Effector memory CD8-positive, alpha-beta T cell (primary cell): ENCODE measurements at places on chromosomes 11 and 22.
A peak's percentile ranks its signal among the peaks of the same experiment; 100 is the strongest.

- DNase-seq, result no peak
Measured at GRCh38 chr11:8071616-8072581, 9.1 kb upstream of the TUB start.

DNA sequence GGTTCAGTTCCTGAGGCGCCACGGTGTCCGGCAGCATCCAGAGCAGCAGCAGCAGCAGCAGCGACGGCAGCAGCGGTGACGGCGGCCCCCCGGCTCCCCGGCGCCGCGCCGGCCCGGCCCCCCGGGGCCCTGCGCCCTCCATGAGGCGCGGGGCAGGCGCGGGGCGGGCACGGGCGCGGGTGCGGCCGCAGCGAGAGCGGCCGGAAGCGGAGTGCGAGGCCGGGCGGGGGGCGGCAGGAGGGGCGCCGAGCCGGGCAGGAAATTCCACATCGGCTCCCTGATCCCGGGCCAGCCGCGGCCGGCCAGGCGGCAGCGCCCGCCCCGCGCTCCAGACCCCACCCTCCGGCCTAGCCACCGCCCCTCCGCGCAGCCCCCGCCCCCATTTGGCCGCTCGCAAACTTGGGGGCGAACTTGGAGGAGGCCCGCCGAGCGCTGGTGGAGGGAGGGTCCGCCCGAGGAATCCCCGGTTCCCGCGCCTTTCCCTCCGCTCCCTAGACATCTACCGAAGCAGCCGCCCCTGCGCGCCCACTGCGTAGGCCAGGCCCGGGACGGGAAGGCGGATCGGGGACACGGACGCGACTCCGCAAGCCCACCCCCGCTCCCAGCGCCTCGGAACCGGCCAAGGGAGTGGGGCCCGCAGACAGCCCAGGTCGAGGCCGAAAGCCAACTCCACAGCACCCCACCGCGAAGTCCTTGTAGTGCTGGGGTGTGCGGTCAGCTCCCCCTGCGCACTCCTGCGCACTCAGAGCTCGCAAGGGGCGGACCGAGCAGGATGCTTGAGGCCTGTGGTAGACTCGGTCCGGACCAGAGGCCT lies at the start of gene SCARF2:
TSS of gene SCARF2 (minus strand) at position 213 of the 814 bp plus-strand sequence. CDS start at position 142, 71 bp downstream.
- no peak for DNase-seq

DNA sequence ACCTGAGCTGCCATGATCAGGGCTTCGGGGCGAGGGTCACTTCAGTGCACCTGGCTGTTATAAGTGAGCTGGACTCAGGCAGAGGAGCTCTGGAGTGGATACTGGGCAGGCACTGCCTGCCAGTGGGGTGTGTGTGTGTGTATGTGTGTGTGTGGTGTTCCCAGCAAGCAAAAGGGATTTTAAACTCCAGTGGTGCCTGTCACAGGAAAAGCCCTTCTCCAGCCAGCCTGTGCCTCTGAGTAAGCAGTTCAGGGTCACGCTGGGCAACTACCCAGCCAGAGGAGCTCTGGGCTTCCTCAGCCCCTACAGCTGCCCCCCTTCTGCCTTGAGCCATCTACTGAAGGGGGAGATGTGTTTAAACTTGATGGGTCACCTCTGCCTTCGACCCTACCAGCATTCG lies 109.0 kb downstream of the OSBP2 start:
- DNase-seq, result no peak

DNA sequence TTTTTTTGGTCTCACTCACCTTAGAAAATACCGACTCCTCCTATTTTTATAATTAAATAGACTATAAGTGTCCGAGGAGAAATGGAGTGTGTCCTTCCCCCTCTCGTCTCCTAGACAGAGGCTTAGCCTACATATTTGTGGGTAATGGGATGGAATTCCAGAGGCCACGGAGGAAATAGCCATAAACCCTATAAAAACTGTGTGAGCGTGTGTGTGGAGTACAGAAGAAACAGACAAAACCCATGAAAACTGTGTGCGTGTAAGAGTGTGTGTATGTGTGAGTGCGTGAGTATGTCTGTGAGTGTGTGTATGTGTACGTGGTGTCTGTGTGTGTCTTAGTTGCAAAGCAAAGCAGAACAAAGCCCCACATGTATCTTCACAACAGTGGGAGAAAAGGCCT lies 883.5 kb downstream of the OPCML start:
- DNase-seq, result no peak

GRCh38 chr11:119619665-119620064 lies 109.3 kb downstream of the NECTIN1 start:
- no peak for DNase-seq

DNA sequence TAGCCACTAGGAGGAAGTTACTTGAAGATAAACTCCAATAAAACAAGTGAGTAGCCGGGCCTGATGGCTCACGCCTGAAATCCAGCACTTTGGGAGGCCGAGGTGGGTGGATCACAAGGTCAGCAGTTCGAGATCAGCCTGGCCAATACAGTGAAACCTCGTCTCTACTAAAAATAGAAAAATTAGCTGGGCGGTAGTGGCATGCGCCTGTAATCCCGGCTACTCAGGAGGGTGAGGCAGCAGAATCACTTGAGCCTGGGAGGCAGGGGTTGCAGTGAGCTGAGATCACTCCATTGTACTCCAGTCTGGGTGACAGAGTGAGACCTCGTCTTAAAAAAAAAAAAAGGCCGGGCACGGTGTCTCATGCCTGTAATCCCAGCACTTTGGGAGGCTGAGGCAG lies 34.0 kb upstream of the CLPB start:
- no peak for DNase-seq

GRCh38 chr11:97567801-97568200 lies 1178.0 kb downstream of the JRKL start:
- no peak for DNase-seq

DNA sequence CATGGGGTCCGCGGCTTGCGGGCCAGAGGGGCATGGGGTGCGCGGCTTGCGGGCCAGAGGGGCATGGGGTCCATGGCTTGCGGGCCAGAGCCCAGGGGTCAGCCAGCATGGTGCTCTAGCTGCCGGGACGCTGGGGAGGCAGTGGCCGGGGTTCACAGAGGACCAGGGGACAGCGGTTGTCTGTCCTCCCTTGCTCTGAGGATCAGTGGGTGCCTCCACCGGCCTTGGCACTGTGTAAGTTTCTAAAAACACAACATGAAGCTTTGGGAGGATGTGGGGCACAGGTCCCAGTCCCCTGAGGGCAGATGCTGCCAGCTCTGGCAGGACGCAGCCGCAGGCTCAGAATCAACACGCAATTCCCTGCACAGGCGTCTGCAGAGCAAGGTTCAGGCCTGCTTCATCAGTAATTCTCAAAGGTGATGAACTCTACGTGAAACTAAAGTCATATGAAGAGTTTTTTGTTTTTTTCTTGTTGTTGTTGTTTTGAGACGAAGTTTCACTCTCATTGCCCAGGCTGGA lies 3.0 kb downstream of the MLC1 start:
- DNase-seq, result no peak

DNA sequence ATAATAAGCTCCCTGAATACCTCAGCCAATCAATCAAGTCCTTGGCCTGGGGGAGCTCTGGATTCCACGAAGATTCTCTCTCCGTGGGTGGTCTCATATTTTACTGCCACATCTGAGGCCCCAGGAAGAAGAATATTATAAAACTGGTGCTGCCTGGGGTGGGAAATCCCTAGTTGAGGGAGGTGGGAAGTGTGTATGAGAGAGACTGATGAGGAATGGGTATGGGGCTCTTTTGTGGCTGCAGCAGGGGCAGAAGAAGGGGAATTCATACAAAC lies 71.5 kb downstream of the SYN3 start:
- DNase-seq, result no peak

- DNase-seq, result peak; percentile 16
Measured at GRCh38 chr11:68340784-68341556, 28.6 kb downstream of the LRP5 start.

GRCh38 chr22:33044112-33044511 lies 14.1 kb downstream of the SYN3 start:
- DNase-seq, result no peak

GRCh38 chr22:19667872-19668740 lies 46.2 kb upstream of the SEPTIN5 start:
- no peak for DNase-seq

- no peak for DNase-seq
Measured at GRCh38 chr11:7571640-7572000, 57.8 kb downstream of the PPFIBP2 start.

DNA sequence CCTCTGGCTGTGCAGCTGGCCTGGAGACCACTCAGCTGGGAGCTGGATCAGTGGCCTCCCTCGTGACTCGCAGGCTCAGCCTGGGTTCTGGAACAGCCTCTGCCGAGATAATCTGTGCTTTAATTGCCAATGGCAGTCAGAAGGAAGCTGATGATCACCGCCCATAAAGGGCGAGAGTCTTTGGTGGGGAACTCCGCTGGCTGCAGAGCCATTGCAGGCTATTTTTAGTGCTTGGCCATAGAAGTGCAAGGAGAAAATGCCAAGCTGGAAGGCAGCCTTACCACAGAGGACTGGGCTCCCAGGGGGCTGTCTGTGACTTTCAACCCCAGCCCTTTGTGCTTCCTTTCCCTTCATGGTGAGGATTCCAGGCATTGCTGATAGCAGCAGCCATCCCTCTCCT lies 62.2 kb upstream of the TENM4 start:
- no peak for DNase-seq

DNA sequence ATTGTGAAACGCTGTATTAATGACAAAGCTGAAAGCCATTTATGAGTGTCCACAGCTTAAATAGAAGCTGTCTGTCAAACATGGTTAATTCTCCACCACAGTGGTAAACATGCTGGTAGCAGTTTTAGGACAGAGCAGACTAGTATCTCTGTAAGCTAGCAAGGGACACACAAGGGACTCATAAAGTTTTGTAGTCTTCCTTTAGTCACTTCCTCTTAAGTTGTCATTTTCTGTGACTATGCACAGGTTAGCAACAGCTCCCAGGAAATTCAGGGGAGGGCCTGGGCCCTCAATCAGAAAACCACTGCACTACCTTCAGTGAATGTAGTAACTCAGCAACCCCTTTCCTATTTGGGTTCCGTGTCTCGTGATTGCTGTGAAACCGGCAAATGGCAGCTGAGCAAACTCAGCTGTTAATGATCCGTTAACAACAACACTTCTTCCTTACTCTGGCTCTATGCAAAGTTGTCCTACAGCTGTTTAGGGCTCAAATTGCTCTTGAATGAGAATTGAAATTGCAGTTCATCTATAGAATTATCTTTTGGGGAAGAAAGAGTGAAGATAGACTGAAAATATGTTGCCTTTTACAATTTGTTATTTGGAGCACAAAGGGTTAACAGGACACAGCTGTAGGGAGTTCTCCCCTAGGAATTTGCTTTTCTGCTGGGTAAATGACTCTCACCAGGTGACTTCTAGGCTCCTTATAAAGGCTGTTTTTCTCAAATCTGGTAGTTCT lies at the start of gene MMP26:
TSS of gene MMP26 (plus strand) at position 731 of the 736 bp plus-strand sequence.
- DNase-seq, result no peak

DNA sequence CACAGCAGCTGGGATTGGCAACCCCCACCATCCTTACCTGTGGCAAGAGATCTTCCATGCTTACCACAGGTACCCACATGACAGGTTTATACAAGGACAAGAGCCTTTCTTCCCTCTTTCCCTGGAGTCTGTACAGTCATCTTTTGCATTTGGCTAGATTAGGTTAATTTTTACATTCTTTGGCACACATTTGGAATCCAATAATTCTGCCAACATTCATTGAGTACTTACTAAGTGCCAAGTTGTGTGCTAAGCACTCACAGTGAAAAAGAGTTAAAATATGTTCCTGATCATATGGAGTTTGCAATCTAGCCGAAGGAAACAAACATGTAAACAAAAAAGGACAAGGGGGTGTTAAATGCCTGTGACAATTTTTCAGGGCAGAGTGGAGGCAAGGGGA lies 50.0 kb upstream of the OPCML start:
- no peak for DNase-seq

DNA sequence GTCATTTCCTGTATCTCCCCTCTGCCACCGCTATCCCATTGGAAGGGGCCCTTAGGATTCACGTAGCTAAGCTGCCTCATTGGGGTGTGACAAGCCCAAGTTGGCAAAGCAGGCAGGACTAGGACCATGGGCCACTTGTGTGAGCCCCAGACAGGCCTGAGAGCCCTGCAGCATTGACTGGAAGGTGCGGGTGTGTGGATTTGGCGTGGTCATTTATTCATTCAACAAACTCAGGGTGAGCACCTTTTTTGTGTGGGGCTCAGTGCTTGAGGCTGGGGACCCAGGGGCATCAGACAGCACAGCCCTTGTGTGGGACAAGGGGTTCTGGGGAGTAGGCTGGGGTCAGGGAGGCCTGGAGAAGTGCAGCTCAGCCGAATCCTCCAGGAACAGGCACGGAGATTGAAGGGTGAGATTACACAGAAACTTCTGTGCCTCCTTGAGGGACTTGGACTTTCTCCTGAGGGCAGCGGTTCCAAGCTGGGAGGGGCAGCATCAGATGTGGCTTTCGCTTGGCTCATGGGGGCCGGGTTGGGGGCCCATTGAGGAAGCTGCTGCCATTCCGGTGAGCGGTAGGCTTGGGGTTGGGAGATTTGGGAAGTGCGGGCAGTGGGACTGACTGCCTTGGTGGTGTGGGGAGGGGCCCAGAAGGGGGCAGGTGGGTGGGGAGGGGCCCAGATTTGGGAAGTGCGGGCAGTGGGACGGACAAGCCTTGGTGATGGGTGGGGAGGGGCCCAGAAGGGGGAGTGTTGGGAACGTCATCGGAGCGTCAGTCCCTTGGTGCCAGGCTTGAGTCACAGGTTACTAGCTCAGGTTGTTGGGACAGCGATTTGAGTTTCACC lies 11.9 kb downstream of the MGAT3 start:
- no peak for DNase-seq

GRCh38 chr11:112968941-112969713 lies 7.9 kb downstream of the NCAM1 start:
- no peak for DNase-seq

- DNase-seq, result peak; percentile 57
Measured at GRCh38 chr11:61947486-61948210, 2.5 kb upstream of the BEST1 start.

GRCh38 chr11:79466411-79466810 lies 25.6 kb upstream of the TENM4 start:
- DNase-seq, result no peak

DNA sequence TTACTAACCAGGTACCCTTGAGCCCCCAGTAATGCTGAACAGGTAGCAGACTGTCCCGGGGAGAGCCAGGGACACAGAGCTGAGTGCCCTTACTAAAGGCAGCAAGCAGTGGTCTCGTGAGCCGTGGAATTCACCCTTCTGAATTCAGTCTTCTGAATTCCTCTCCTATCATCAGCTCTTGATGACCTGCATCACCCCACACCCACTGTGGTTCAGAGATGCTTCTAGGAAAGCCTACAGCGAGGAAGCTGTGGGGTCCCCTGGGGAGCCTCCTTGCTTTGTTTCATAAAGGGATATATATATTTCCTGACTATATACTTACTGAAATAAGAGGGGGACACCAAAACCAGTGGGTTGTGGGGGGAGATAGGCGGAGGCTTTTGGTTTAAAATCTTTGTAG lies 2.6 kb downstream of the SPATA19 start:
- DNase-seq, result no peak

DNA sequence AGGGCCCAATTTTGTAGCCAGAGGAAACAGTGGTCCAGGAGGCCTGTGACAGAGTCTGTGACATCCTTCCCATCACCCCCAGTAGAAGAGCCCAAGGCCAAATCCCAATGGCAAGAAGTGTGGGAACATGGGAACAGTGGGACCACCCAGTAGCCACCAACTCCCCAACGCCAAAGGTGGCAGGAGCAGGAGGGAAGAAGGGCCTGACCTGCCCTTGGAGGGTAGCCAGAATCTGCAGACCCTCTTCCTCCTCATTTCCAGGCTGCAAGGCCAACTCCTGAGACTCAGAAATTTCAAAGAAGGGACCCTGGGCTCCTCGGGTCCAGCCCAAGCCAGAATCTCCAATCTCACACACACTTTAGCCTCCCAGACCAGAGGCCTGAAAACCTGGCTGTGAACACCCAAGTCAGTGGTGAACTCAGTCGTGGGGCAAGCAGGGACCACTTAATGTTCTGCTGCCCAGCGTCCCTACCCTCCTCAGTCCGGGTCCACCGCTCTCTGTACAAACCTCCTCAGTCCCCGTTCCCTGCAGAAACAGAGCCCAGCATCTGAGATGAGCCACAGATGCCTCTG lies 6.2 kb downstream of the RAB3IL1 start:
- no peak for DNase-seq
